ENCODE measurements at places on chromosomes 4 and X.

- no peak for DNase-seq
Measured at GRCh38 chr4:25993395-25994185, 79.6 kb downstream of the SMIM20 start.

DNA sequence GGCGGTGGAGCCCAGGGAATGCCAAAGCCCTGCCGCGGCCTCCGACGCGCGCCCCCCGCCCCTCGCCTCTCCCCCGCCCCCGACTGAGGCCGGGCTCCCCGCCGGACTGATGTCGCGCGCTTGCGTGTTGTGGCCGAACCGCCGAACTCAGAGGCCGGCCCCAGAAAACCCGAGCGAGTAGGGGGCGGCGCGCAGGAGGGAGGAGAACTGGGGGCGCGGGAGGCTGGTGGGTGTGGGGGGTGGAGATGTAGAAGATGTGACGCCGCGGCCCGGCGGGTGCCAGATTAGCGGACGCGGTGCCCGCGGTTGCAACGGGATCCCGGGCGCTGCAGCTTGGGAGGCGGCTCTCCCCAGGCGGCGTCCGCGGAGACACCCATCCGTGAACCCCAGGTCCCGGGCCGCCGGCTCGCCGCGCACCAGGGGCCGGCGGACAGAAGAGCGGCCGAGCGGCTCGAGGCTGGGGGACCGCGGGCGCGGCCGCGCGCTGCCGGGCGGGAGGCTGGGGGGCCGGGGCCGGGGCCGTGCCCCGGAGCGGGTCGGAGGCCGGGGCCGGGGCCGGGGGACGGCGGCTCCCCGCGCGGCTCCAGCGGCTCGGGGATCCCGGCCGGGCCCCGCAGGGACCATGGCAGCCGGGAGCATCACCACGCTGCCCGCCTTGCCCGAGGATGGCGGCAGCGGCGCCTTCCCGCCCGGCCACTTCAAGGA, at the start of gene FGF2:
TSS of gene FGF2 (plus strand) at position 279 of the 705 bp plus-strand sequence. CDS start at position 623, 344 bp downstream.
- no peak for DNase-seq

DNA sequence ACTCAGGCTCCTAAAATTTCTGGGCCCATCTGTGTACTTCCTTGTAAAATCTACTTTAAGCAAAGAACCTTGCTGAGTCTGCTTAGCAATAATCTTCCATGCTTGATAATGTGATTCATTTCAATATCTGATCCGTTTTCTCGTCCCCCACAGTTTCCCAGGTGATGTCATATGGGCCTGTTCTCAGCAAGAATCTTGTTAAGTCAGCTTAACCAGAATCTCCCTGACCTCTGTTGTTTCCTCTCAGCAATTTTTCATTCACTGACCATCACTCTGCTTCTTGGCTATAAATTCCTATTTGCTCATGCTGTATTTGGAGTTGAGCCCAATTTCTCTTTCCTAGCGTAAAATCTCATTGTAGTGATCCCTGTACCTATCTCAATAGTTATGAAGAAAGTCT, 13.9 kb downstream of the CSN2 start:
- DNase-seq: no peak

DNA sequence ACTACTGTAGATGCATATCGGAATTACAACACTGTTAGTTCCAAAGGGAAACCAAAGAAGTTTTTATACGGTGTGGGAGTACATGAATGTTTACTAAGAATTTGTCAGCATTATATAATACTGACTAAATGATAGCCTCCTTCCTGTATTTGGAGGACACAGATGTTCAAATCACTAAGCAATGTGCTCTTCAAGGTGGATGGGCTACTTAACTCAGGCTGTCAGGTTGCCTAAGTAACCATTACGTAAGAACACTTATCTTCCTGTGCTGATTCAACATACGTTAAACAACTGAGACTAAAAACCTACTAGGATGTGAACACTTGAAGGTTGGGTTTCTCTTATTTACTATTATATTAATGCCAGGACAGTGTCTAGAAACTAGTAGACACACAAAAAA, 81.9 kb upstream of the HPGD start:
- DNase-seq: no peak

GRCh38 chr4:122614621-122615020, 6.2 kb downstream of the IL21 start:
- DNase-seq: no peak

DNA sequence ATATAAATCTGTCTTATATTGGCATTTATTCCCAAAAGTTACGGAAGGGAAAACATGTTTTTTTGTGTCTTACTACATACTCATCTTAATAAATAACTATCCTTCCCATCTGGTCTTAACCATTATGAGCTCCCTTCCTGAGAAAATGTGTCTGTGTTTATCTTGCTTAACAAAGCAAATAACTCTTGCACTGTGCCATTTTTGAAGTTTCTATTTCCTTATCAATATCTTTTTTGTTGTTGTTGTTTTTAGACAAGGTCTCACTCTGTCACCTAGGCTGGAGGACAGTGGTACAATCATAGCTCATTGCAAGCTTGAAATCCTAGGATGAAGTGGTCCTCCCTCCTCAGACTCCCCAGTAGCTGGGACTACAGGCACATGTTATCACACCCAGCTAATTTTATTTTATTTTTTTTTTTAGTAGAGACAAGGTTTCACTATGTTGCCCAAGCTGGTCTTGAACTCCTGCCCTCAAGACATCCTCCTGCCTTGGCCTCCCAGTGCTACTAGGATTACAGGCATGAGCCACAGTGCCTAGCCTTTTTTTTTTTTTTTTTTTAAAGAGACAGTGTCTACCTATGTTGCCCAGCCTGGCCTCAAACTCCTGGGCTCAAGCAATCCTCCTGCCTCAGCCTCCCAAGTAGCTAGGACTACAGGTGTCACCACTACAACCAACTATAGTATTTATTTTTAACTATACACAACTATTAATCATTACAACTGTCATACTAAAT, 36.9 kb downstream of the CNOT6L start:
- no peak for DNase-seq

- no peak for DNase-seq
Measured at GRCh38 chr4:17933126-17933525, 88.4 kb downstream of the LCORL start.

DNA sequence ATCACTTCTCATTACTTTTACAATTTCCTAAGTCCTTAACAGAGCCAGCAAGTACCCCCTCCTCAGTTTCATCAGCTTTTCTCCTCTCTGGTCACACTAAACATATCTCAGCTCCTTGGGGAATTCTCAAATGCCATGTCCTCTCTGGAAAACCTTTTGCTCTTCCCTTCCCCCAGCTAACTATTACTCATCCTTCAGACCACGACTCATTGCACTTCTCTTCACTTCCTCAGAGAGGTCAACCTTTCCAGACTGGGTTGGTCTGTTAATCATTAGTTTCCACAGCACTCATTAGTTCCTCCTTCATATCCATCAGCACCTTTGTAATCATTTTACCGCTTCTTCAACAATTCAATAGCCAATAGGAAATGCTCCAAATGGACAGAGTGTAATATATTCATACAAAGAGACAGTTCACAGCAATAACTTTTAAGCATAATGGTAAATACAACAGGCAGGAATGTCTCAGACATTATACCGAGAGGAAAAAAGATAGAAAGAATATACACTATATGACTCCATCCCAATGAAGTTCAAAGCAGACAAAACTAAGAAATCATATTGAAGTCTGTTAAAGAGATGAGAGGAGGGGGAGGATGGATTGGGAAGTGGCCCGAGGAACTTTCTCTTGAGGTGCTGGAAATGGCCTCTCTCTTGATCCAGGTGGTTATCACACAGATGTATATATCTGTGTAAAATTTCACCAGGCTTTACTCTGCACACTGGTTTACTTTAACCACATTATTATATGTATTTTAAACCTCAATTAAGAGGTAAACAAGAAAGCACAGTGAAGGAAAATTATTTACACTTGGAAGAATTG, 39.6 kb downstream of the DDX60L start:
- DNase-seq: no peak

DNA sequence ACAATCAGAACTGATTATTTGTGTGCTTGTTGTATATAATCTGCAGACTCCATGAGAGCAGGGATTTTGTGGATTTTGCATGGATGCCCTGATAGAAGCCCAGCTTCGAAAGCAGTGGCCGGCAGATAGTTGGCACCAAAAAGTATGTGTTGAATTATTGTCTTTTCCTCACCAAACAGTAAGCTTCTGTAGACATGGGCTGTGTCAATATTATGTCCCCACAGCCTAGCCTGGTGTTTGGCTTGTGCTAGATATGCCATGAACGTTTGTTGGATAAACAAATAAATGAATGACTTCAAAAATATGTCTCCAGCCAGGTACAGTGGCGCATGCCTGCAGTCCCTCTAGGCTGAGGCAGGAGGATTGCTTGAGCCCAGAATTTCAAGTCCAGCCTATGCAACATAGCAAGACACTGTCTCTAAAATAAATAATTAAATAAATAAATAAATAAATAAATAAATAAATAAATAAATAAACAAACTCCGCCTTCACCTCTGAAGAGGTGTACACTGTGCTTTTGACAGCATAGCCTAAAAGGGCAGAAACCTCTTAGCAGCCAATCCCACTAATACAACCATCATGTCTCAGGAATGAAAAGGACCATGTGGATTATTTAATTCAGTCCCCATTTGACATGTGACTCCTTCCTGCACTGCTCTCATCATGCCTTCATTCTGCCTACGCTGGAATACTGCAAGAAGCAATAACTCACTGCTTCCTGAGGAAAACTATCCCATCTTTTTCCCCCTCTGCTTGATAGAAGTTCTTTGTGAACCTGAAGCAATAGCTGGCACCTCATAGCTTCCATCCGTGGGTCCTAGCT, 335.2 kb downstream of the FBXW7 start:
- no peak for DNase-seq

DNA sequence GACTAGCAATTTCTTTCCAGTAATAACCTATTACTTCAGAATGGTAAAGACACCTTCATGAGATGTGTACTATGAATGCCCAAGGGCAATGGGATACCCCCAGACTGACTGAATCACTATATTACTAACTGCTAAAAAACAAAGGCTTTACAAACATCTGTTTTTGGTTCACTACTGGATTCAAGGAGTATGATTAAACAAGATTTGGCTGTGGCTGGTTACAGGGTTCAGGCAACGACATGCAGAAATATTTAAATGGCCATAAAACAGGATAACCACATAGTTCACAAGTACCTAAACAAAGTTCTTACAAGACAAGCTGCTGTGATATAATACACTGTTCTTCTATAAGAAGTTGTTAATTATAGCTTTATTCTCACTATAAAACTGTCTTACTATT, 128.2 kb downstream of the FRYL start:
- no peak for DNase-seq

GRCh38 chr4:123052007-123052406, 129.6 kb upstream of the NUDT6 start:
- DNase-seq: no peak

DNA sequence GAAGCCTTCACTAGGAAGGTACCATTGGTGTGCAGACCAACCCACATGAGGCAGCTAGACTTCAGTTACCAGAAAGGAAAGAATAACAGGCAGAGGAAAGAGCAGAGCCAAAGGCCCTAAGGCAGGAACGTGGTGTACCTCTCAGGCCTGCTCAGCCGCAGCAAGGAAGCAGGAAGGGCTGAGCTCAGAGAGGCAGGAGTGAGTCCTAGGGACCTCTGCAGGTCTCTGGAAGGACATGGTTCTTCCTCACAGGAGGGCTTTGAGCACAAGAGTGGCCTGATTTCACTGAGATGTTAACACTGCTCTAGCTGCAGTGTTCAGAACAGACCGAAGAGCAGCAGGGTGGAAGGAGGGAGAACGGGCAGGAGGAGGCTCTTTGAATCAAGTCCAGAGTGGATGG, 124.6 kb downstream of the DCHS2 start:
- peak; percentile 54 for DNase-seq

DNA sequence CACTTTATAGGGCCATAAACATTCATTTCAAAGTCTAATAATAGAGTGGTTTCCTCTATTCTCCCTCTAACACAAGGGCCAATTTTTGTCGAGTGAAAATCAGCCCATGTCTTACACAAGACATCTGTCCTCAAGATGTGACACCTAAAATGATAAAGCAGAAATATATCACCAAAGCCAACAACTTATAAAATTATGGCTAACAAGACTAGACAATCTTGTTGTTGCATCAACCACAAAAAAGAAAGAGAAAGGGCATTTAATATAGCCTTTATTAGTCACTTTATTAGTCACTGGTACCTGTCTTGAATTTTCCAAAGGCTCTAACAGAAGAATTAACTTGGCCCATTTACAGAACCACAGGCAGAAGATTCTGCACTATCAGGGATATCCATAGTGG, 161.6 kb downstream of the SMIM20 start:
- DNase-seq: no peak

DNA sequence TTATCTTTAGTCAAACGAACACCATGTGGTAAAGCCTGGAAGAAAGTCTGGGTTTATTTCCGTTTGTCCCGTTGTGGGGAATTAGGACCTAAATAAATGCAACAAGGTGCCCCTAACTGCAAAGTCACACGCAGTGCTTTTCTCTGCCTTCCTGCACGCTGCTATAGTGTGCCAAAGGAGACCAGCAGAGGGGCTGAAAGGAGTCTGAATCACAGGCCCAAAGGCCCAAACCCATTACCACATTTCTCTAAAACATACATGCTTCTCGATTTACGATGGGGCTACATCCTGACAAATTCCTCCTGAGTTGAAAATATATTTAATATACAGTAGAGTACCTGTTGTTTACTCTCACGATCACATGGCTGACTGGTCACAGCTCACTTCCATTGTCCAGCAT, 4.5 kb downstream of the VEGFC start:
- no peak for DNase-seq
